GM23248 (cell line): ENCODE measurements at places on chromosomes 13 and 19. TPM values are rescaled to one million over a fixed set of nuclear protein-coding genes. Genes with fewer than 3 reads are reported as not detected.

Gene SYCN
- polyA plus RNA-seq: not detected in 2 replicates

DNA sequence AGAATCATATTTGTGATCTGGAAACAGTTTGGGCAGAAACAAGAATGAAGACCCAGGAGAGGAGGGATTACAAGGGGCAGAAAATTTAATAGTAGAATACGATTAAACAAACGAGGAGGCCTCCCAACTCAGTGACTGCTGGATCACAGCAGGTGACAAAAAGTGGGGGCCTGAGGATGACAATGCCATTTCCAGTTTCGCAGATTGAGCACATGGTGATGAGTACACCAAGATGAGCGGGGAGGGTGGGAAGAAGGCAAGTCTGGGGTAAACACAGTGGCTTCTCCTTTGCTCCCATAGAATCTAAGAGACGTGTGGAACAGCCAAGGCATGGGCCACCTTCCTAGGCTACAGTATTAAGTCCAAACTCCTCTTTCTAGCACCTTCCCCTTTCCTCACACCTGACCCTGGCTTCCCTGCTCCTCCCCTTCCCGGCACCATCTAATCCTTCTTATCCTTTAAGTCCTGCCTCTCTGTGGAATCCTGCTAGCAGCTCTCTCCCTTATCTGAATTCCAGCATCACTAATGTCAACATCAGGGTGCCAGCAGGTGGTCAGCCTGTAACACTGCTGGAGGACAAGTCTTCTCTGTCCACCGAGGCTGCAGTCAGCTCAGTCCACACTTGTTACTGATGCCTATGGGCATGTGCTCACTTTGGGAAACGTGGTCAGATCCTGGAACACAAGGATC lies 13.5 kb downstream of the ATP7B start:
- no peak for DNase-seq

Gene PSG1
- polyA plus RNA-seq: 2.5 and 3.0 TPM in 2 replicates

- DNase-seq: no peak
Observed at GRCh38 chr13:50257646-50258045, 242.4 kb downstream of the KCNRG start.

- DNase-seq: no peak
Observed at GRCh38 chr19:3978145-3978544, 7.1 kb downstream of the EEF2 start.

Gene ATP4A
- polyA plus RNA-seq: not detected in 2 replicates

- no peak for DNase-seq
Observed at GRCh38 chr13:89181041-89181440, 1509.9 kb downstream of the SLITRK5 start.

GRCh38 chr13:48682436-48682835 lies 28.7 kb downstream of the CYSLTR2 start:
- DNase-seq: no peak

DNA sequence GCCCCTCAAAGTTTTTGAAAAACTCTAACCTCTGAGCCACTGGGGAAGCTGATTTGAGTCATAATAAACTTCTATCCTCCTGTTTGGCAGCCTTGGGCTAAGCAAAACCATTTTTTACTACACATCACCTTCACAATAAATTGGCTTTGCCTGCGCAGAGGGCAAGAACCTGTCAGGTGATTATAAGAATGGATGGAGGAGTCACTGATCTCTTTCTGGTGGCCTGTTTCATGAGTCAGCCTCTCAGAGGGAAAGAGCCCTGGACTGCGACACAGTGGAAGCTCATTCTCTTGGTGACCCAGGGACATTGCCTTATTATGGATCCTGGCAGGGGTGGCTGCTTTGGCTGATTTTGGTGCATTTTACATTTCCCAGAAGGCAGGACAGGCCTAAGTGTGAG lies 17.5 kb upstream of the PSG9 start:
- no peak for DNase-seq

Gene APOC1
- 0.49 TPM in 1 of 2 replicates, not detected in the other for polyA plus RNA-seq

GRCh38 chr13:38826182-38826813 lies 139.4 kb downstream of the FREM2 start:
- no peak for DNase-seq

DNA sequence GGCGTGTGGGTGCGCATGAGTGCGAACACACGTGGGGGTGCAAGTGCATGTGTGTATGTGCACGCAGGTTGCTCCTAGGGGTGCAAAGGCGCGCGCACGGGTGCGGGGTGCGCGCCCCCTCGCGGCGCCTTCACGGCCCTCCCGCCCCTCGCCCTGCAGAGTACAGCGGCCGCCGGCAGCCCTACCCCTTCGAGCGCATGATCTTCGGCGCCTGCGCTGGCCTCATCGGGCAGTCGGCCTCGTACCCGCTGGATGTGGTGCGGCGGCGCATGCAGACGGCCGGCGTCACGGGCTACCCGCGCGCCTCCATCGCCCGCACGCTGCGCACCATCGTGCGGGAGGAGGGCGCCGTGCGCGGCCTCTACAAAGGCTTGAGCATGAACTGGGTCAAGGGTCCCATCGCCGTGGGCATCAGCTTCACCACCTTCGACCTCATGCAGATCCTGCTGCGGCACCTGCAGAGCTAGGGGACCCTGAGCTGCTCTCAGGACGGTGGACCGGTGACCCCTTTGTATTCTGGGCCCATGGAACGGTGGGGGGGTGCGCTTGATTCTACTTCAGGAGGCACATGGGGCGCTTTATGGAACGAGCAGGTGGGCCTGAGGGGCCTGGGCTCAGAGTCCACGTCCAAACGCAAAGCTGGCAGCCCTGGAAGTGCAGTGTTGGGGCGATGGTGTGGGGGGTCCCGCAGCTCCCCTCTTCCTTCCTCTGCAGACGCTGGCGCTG lies 27.7 kb downstream of the TMEM161A start:
- DNase-seq: no peak

GRCh38 chr19:49639401-49640112 lies 386 bp downstream of the RRAS start:
- DNase-seq: peak; percentile 54

- DNase-seq: peak; percentile 14
Observed at GRCh38 chr19:33629826-33630375, 8.1 kb downstream of the CHST8 start.

GRCh38 chr13:75173457-75174356 lies 308.3 kb downstream of the TBC1D4 start:
- DNase-seq: no peak

Gene CALR3
- polyA plus RNA-seq: not detected in 2 replicates

- no peak for DNase-seq
Observed at GRCh38 chr13:58207501-58207900, 576.0 kb downstream of the PCDH17 start.

DNA sequence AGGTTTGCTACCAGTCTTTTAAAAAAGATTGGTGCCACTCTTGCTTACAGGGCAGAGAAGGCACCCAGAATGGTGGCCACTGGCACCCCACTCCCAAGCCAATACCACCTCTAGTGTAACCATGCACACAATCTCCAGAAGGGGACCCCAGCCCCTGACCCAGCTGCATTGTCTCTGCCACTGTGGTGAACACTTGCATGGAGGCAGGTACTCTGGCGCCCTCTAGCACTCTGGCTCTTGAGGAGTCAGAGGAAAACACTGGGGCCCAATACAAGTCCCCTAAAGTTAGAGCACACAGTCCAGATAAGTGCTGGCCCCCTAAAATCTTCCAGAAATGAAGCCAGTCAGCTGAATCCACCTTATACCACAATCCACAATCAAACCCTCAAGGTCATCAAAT lies 6.0 kb downstream of the ERVV-1 start:
- DNase-seq: no peak

Gene MTUS2
- 0.62 and 0.74 TPM in 2 replicates for polyA plus RNA-seq

DNA sequence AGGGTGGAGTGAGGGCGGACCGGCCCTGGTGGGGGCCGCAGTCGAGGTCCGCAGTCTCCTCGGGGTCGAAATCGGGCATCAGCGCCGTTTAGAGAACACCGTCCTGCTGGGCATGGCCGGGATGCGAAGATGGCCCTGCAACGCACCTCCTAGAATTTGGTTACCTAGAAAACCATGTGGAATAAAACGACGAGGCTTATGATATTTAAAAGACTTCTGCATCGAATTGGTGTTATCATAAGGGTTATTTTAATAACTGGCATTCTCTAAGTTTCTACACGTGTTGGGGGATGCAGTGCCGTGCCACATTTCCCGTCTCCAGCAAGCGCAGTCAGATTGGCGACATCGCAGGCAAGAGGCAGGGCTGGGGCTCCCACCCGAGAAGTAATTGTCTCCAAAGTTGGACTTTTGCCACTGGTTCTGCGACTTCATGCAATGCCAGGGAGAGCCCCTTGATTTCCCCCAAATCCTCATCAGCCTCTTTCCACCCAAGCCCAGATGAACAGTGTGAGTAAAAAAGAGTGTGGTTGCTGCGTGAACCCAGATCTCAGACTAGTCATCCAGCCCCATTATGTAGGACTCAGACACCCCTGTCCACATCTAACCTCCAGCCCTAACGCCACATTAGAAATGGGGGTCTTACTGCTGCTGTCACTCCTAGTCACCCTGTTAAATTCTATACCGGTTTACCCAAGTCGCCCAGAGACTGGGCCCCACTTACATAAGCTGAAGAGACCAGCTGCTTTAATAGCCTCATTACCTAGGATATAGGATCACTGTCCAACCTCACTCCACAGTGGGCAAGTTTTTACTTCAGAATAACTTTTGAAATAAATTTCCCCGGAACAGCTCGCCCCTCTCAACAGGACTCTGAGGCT lies 571 bp upstream of the DHRS12 start:
- DNase-seq: peak; percentile 40

Gene F10
- polyA plus RNA-seq: 9.0 and 9.1 TPM in 2 replicates

- DNase-seq: peak; percentile 84
Observed at GRCh38 chr19:10259162-10259905, 7.3 kb downstream of the MRPL4 start.

DNA sequence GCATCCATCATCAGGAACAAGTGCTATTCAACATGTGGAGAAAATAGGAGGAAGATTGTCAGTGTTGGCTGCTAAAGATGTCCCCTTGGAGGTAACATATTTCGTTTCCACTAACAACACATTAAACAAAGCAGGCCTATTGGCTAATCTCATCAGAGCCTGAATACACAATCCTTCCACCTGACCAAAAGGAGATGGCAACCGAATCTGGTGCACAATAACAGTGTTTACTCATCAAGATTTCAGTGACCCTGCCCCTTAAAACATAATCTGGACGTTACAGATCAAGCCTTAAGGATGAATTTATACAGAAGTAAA lies 582.5 kb downstream of the EFNB2 start:
- no peak for DNase-seq

DNA sequence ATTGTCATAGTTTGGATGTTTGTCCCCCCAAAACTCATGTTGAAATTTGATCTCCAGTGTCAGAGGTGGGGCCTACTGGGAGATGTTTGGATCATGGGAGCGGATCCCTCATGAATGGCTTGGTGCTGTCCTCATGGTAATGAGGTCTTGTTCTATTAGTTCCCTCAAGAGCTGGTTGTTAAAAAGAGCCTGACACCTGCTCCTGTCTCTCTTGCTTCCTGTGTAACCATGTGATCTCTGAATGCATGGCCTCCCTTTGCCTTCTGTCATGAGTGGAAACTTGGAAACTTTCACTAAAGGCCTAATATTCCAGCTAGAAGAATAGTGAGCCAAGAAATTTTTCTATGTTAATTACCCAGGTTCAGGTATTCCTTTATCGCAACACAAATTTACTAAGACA lies 311.4 kb upstream of the ATXN8OS start:
- DNase-seq: no peak

DNA sequence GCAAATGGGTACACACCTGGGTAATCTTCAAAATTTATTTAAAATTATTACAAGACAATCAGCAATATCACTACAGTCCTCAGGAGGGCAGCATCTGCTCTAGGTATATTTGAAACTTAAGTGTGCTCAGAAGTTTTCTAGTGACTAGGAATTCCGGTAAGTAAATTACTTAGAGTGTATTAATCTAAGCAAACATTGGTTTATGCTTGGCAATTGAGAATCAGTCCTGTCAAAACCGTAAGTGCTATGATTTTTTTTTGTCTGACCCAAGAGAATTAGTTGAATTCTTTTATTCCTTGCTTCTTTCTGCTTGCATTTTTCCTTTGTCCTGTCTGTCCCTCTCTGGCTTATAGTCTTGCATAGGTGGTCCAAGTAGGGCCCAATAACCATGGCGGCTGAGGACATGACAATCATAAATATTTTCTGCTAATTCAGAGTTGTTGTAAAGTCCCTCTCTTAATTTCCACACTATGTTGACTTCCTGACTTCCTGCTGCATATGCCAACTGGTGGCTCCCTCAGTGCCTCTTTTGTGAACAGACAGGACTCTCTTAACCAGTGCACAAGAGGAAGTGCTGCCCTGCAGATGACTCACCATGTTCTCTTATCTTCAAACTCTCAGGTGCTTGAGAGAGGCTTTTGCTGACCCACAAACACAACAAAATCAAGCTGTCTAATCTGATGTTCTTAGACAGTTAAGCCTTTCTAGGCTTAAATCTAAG lies 82.2 kb downstream of the SLAIN1 start:
- peak; percentile 76 for DNase-seq

- DNase-seq: peak; percentile 85
Observed at GRCh38 chr19:41373993-41374392, 2.3 kb upstream of the TMEM91 start.

Gene ANGPTL8
- not detected in 2 replicates for polyA plus RNA-seq

Gene ZSCAN4
- polyA plus RNA-seq: not detected in 2 replicates

Gene C19orf85
- polyA plus RNA-seq: not detected in 2 replicates

Gene HAUS8
- 8.2 and 10.6 TPM in 2 replicates for polyA plus RNA-seq

Gene PNMA8B
- polyA plus RNA-seq: 0.13 and 0.20 TPM in 2 replicates

DNA sequence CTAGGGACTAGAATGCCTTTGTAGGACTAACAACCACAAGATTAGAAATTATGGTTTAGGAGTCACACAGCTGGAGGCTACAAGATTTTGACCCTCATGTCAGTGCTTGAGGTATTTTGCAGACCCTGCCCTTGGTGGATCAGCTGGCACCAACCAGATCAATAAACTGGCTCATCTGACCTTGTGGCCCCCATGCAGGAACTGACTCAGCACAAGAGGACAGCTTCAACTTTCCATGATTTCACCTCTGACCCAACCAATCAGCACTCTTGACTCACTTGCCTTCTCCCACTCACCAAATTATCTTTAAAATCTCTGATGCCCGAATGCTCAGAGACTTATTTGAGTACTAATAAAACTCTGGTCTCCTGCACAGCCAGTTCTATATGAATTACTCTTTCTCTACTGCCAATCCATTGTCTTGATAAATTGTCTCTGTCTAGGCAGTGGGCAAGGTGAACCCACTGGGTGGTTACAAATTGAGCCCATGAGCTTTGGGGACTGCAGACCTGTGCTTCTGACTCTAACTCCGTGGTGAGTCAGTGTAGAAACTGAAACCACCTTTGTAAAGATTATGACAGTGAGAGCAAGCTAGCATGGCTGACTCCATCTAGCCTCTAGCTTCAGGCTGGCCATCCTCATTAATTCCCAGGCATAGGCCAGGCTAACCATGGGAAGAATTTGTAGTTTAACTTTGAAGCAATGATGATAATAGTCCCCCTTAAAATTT lies 33.9 kb upstream of the CEACAM8 start:
- DNase-seq: peak; percentile 26

DNA sequence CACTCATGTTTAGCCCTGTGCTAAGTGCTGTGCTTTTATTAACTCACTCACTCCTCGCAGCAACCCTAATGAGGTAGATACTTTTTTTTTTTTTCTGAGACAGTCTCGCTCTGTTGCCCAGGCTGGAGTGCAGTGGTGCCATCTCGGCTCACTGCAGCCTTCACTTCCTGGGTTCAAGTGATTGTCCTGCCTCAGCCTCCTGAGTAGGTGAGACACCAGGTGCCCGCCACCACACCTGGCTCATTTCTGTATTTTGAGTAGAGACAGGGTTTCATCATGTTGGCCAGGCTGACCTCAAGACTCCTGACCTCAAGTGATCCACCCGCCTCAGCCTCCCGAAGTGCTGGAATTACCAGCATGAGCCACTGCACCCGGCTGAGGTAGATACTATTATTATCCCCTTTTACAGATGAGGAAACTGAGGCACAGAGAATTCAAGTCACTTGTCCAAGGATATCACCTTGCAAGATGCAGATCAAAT lies 2.5 kb downstream of the ITPKC start:
- DNase-seq: peak; percentile 12

GRCh38 chr13:97226788-97227627 lies 4.9 kb downstream of the MBNL2 start:
- DNase-seq: peak; percentile 58
